Inflammatory macrophage treated with lipopolysaccharide for 1 hour (primary cell): ENCODE measurements at places on chromosomes 16 and 17.

DNA sequence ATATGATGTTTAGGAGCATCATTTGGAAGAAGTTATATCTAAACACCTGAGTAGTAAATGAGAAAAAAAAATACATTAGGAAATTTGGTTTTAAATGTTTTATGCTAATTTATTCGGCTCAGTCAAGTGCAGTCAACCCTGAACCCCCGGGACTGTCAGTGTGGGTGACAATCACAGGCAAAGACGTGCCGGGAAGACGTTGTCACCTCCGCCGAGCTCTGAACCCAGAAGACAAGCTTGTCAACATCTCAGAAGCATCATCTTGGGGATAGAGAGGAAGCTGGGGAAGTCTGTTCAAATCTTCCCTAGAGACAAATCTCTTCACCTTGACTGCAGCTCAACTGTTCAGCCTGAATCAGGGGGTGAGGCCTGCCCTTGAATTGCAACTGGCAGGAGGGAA, 159.7 kb downstream of the RBFOX3 start:
- DNase-seq, result no peak

GRCh38 chr16:68539711-68540239, 684 bp downstream of the ZFP90 start:
- no peak for DNase-seq

GRCh38 chr17:64345689-64346376, 44.8 kb downstream of the PECAM1 start:
- no peak for DNase-seq

GRCh38 chr17:82121246-82121645, 23.2 kb upstream of the FASN start:
- DNase-seq, result no peak

DNA sequence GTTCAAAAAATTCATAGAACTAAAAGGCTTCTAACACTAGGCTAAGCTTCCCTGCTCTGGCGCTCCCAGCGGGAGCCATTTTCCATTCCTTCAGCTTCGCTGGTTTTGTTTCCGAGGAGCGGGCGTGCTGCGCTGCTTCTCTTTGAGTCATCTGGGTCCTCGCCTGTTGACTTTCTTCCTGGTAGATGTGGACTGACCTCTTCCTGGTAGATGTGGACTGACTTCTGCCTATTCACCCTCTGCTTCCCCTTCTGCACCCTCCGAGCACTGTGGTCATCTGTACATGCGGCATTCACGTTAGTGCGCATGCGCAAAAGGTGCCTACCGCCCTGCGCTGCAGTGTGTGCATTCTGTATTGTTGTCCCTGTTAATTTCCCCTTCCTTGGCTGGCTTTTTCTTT, 40.8 kb upstream of the SEC14L1 start:
- peak; percentile 97 for DNase-seq

DNA sequence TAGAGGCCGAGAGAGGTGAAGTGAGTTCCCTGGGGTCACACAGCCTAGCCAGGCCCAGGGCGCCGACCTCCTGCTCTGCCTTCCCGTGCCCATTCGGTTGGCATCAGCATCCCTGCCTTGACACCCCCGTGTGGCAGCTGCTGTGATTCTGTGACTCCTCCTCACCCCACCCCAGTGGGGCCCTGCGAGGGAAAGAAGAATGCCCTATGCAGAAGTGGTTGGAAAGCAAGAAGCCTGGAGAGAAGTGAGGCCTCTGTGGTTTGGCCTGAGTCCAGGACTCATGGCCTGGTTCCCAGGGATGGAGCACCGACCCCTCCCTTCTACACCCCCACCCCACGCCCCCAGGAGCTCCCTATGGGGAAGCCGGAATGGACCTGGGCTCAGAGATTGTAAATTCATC, 296.2 kb downstream of the SEC14L1 start:
- peak; percentile 60 for DNase-seq

GRCh38 chr16:51237861-51238378, 86.8 kb upstream of the SALL1 start:
- DNase-seq, result no peak

DNA sequence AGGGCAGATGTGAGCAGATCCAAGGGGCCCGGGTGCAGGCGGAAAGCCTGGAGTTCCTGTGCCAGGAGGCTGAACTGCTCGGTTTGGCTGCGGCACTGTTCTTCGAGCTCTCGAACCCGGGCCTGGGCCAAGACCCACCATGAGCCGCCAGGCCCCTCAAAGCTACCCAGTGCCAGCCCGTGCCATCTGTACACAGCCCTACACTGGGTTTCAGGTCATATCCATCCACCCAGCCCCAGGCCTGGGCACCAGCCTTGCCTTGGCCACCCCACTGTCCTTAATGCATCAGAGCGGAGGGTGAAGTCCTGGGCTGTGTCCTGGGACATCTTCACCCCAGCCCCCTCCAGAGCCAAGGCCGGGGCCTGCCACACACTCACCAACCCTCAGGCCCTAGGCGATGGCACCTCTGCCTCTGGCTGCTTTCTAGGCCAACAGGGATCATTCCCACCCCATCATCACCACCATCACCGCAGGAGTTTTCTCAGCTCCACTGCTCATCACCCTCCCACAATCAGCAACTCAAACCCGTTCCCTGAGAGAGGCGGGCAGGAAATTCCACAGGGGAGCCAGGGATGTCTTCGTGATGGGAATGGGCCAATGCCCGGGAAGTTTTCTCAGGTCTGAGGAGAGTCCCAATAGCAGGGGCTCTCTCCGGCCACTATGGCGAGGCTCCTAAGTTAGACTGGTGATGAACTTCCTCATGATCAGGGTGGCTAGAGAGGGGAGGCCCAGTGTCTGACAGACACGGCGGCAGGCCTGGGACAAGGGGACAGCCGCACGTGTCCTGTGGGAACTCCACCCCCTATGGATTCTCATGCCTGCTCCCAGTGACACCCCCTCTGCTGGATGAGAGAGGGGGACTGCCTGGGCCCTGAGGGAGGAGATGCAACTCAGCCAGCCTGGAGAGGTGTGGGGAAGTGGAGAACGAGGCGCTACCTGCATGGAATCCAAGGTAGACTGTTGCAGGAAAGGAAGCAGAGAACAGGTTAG, 9.1 kb downstream of the TSPOAP1 start:
- DNase-seq, result no peak

GRCh38 chr16:75443298-75443697, 10.0 kb upstream of the CFDP1 start:
- DNase-seq, result no peak

- DNase-seq, result no peak
Measured at GRCh38 chr17:20191056-20191455, 181.9 kb downstream of the SPECC1 start.

GRCh38 chr17:33225509-33225908, 67.6 kb downstream of the ASIC2 start:
- no peak for DNase-seq

GRCh38 chr17:63086483-63087185, 120.6 kb downstream of the TANC2 start:
- no peak for DNase-seq
